ENCODE measurements at places on chromosomes 11 and 22.

DNA sequence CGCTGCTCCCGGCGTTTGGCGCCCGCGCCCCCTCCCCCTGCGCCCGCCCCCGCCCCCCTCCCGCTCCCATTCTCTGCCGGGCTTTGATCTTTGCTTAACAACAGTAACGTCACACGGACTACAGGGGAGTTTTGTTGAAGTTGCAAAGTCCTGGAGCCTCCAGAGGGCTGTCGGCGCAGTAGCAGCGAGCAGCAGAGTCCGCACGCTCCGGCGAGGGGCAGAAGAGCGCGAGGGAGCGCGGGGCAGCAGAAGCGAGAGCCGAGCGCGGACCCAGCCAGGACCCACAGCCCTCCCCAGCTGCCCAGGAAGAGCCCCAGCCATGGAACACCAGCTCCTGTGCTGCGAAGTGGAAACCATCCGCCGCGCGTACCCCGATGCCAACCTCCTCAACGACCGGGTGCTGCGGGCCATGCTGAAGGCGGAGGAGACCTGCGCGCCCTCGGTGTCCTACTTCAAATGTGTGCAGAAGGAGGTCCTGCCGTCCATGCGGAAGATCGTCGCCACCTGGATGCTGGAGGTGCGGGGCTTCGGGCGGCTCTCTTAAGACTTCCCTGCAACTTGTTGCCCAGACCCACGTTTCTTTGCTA lies at the start of gene CCND1:
CCND1 (plus strand) TSS at position 162 of the 587 bp plus-strand sequence; CDS start at position 320, 158 bp downstream.
- DNase-seq: peak; percentile 78

DNA sequence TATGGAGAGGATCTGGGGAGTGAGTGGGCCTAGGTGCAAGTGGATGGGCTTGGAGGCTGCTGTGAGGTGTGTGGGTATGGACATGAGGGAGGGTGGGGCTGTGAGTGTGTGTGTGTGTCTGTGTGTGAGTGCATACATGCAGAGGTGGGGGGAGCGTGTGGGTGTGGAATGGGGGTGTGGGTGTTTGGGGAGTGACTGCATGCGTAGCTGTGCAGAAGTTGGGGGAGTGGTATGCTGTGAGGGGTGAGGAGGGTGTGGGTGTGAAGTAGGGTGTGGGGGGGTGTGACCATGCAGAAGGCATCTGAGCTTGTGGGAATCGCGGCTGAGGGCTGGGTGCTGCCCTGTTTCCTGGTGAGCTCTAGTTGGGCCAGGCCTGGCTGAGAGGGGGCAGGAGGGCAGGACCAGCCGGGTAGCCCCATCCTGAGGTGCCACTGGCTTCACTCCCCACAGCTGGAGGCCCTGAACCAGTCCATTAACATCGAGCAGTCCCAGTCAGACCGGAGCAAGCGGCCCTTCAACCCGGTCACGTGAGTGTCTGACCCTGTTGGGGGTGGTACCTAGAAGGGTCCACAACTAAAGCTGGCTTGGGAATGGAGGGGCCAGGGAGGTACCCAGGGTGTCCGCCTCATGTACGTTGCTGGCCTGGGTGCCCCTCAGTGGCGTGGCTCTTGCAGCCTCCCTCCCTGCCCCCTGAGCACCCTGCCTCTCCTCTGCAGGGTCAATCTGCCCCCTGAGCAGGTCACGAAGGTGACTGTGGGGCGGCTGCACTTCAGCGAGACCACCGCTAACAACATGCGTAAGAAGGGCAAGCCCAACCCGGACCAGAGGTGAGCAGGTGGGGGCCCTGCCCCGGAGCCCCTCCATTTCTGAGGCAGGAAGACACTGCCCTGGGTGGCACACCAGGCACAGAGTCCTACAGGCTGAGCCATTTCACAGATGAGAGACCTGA lies 16.5 kb downstream of the TMEM258 start:
- no peak for DNase-seq

GRCh38 chr11:111422494-111423249 lies 43.6 kb upstream of the POU2AF1 start:
- DNase-seq: no peak

GRCh38 chr22:45200860-45201511 lies 37.3 kb downstream of the NUP50 start:
- no peak for DNase-seq

DNA sequence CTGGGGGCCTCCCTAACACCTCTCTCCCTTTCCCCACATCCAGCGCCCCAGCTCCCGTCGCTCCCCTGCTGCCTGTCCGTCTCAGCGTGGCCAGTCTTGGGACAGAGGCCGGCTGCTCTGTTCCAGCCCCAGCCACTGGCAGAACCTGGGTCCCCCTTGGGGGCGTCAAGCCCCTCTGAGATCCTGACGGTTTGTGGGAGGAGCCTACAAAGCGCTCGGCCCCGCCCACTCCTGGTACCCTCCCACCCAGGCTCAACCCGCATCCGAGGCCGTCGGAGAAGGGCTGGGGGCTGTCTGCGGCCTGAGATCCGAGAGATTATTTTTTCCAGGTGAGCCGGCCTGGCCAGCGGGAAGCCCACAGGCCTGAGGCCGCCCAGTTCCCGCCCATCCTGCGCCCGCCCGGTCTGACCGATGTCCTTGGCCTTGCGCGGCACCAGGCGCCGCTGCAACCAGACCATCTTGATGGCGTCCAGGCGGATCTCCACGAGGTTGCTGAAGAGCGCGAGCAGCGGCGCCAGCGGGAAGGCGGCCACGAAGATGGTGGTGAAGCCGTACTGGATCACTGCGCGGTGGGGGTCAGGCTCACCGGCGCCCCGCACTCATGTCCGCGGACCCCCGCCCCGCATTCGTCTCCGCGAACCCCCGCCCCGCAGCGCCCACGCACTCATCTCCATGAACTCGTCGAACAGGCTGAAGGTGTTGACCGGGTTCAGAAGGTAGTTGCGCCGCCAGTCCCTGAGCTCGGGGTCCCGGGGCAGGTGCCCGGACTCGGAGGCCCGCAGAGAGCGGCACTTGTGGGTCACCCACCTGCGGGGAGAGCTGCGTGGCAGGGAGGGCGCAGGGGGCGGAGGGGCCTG lies 5.5 kb upstream of the SIGIRR start:
- DNase-seq: no peak

GRCh38 chr11:83549984-83550667 lies 264.0 kb upstream of the CCDC90B start:
- no peak for DNase-seq

GRCh38 chr11:95024958-95025357 lies at the start of gene KDM4E:
Gene KDM4E (plus strand): TSS chr11:95025258. CDS start chr11:95025558, 300 bp downstream.
- DNase-seq: no peak

- DNase-seq: no peak
These were observed 39.9 kb upstream of the ASPHD2 start for GRCh38 chr22:26389125-26389524.

- no peak for DNase-seq
These were observed 40.5 kb upstream of the TPBGL start for GRCh38 chr11:75200051-75200450.

GRCh38 chr11:82903843-82904586 lies 2.5 kb downstream of the DDIAS start:
- DNase-seq: no peak

- DNase-seq: no peak
These were observed 90.8 kb downstream of the RNF169 start for GRCh38 chr11:74839446-74839845.

GRCh38 chr22:23889620-23890019 lies 4.6 kb upstream of the MIF start:
- DNase-seq: no peak

DNA sequence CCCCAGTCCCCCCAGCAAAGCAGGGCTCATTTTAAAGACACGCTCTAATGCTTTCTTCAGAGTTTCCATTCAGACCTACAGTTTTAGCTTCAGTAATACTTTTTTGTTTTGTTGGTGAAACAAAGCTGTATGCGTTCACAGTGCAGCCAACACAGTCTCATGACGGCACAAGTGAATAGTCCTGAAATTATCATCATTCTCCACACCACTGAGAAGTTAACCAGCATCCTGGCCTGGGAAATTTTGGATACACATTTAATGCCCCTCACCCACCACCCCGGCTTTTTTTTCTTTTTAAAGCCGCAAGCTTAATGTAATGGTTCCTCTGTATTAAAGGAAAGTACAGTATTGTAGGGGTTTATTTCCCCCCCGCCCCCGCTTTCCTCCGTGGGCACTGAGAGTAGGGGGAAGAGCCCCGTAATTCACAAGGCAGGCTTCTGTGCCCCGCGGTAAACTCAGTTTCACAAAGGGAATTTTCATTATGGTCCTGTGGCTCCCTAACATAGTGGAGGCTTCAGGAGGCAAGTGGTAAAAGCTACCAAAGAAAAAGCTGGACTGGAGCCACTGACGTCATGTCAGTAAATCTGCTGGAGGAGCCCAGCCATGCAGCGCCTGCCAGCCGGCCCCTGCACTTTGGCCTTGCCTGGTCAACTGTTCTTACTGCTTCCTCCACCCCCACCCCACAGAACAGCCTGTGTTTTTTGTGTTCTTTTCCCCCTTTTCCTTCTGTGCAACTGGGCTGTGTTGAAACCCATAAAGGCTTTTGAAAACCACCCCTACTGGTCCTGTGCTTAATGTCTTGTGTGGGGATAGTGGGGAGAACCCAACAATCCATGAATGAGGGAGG lies 18.2 kb downstream of the TEAD1 start:
- DNase-seq: peak; percentile 52

- DNase-seq: peak; percentile 89
These were observed 61.8 kb downstream of the SLC22A12 start for GRCh38 chr11:64652586-64653387.

DNA sequence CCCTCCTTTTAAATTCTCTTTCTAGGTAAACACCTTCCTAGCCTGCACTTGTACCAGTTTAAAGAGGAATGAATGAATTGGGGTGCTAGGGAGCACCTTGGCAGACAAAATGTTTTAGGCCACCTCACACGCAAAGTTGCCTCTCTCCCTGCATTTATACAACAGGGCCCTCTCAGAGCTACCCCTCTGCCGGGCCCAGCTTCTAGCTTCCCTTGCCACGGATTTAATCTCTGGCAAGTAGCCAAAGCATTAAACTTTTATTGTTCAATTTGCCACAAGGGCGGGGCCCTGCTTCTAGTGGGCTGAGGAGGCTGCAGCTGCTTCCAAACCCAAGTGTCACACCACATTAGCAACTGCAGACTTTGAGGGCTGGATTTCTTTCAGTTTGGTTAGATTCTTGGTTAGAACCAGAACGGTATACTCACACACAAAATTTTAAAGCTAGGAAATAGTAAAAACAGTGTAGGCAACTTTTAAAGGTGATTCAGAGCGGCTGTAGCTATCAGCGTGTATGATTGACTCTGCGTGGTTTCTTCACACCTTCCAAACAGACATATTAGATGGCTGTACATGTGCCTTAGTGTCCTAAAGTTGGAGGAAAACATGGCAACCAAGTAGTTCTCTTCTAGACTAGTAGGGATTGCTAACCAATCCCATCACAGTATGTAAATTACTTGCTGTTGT lies 6.5 kb downstream of the KREMEN1 start:
- DNase-seq: no peak

GRCh38 chr11:36509201-36509639 lies 852 bp downstream of the TRAF6 start:
- peak; percentile 7 for DNase-seq

GRCh38 chr11:20162824-20163782 lies 2.8 kb upstream of the DBX1 start:
- no peak for DNase-seq

DNA sequence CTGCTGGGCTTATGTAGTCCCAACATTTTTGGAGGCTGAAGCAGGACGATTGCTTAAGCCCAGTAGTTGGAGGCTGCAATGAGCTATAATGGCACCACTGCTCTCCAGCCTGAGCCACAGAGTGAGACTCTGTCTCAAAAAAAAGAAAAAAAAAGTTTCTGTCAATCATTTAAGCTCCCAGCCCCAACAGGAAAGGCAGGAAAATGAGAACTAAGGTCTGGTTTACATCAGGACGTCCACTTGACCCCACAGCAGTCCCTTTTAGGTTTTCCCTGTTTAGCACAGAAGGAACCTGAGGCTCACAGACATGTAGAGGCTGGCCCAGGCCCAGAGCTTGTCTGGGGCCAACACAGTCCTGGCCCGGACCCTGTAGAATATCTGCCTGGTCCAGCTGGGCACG lies 9.2 kb upstream of the TTLL1 start:
- DNase-seq: no peak

DNA sequence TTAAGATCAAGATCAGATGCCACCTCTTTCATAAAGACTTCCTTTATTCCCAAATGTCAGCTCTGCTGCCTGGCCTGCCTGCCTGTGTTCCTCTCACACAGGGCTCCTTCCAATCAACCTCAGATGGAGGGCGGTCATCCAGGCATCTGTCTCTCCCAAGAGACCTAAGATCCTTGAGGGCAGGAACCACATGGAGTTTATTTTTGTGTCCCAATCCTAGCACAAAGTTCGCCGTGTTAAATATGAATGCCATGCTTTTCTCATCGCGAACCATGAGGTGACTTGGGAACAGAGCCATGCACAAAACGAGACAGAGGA lies 72.7 kb upstream of the ARFGAP3 start:
- no peak for DNase-seq

- peak; percentile 9 for DNase-seq
These were observed 702 bp downstream of the BIRC2 start for GRCh38 chr11:102347462-102348370.

DNA sequence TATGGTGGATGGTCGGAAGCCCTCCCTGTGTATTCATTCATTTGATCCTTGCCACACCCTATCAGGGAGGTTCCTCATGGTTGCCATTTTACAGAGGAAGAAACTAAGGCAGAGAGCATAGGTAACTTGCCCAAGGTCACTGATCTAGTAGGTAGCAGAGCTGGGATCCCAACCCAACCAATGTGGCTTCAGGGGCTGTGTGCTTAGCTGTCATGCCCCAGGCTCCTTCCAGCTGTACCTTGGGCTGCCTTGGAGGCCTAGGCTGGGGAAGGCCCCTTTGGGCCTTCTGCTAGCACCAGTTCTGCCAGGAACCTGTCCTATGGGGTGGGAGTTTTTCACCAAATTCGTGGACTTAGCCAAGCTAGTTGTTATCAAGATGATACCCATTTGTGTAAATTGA lies 8.6 kb downstream of the BAD start:
- DNase-seq: no peak

- no peak for DNase-seq
These were observed 66.0 kb upstream of the TENM4 start for GRCh38 chr11:79506734-79507344.

GRCh38 chr11:102806296-102806695 lies 8.3 kb upstream of the MMP1 start:
- no peak for DNase-seq

- DNase-seq: no peak
These were observed 5.5 kb upstream of the SHISA8 start for GRCh38 chr22:41920271-41920976.

DNA sequence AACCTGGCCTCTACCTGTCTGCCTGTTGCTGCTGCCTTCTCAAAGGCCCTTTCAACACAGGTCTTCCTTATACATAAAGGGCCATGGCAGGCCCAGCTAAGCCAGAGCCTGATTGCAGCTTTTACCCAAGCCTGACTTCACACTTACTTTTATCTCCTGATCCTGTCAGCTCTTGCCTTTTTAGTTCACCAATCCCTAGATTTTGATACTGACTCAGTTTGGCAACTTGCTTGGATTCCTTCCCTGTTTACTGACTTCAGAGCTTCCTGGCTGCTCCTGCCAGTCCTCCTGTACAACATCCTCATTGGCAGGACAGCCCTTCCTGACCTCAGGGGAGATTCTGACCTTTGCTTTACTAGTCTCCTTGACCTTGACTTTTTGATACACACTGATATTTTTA lies 195.2 kb downstream of the NELL1 start:
- DNase-seq: no peak

Measured in RWPE1 (cell line).